ENCODE measurements at places on chromosomes 13 and 19.

DNA sequence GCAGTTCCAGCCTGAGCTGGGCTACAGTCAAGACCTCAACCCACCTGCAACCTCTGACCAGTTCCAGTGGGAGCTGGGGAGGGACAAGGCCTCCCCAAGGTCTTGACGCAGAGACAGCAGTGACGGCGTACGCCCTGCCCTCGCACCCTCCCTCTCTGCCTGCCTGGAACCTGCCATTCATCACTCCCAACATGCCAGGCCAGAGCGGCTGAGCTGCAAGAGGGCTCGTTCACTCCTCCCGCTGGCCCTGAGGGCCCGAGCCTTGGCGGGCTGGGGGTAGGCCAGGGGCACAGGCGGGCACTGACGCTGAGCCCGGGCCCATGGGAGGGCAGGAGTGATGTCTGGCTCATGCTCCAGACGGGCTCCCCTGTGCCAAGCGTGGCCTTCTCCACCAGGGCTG, 8.2 kb downstream of the NDUFA11 start:
- no peak for DNase-seq

- no peak for DNase-seq
These were observed 73.9 kb downstream of the TNFRSF19 start for GRCh38 chr13:23644126-23644419.

- no peak for DNase-seq
These were observed 329.2 kb downstream of the LIG4 start for GRCh38 chr13:107886118-107886517.

GRCh38 chr13:67821606-67822005, 591.5 kb upstream of the PCDH9 start:
- DNase-seq, result no peak

- no peak for DNase-seq
These were observed 4.5 kb downstream of the DBP start for GRCh38 chr19:48632692-48633147.

- DNase-seq, result no peak
These were observed 221.5 kb upstream of the TSHZ3 start for GRCh38 chr19:31570718-31571117.

- DNase-seq, result no peak
These were observed 9.1 kb upstream of the SHISA7 start for GRCh38 chr19:55451965-55452748.

DNA sequence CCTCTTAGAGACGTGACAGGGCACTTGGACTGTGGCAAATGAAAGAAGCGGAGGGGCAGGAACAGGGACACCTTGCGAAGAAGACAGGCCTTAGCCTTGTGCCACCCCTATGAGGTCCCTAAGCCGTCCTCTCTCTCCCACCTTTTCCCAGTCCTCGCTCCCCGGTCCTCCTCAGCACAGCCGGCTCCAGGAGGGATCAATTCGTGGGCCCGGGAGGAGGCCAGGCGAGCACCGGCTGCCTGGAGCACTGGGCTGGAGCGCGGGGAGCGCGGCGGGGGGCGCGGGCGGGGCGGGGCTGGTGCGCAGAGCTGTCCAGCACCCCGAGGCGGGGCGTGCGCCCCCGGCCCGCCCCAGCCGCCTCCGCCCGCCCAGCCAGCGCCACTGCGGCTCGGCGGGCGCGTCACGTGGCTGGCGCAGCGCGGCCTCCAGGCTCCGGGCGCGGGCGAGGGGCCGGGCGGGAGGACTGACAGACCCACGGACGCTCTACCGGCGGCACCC, at the start of gene LRP3:
Gene LRP3 (plus strand): TSS at position 466 of the 498 bp plus-strand sequence. CDS start 456 bp downstream, outside the sequence.
- DNase-seq, result no peak

DNA sequence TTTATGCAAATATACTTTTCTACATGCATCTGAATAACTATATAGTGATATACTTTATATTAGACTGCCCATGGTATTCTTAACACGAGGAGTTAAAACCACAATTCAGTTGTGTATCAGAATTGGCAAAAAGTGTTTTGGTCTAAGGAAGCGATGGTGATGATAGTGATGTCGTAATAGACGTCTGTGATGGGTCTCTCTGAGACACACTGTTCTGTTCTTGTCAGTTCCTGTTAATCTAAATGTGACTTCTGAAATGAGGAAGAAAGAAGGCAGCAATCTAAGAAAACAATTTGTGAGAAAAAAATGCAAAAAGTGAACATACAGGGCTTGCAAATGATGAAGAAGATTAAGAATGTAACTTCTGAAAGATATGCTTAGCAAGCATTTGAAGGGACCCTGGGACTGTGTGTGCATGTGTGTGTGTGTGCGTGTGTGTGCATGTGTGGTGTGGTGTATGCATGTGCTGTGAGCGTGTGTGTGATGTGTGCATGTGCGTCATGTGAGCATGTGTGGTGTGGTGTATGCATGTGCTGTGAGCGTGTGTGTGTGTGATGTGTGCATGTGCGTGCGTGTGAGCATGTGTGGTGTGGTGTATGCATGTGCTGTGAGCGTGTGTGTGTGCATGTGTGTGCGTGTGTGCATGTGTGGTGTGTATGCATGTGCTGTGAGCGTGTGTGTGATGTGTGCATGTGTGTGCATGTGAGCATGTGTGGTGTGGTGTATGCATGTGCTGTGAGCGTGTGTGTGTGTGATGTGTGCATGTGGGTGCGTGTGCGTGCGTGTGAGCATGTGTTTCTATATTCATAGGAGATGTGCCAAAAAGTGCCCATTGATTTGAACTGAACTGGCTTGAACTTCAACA, 131.8 kb downstream of the IRS2 start:
- DNase-seq, result no peak

DNA sequence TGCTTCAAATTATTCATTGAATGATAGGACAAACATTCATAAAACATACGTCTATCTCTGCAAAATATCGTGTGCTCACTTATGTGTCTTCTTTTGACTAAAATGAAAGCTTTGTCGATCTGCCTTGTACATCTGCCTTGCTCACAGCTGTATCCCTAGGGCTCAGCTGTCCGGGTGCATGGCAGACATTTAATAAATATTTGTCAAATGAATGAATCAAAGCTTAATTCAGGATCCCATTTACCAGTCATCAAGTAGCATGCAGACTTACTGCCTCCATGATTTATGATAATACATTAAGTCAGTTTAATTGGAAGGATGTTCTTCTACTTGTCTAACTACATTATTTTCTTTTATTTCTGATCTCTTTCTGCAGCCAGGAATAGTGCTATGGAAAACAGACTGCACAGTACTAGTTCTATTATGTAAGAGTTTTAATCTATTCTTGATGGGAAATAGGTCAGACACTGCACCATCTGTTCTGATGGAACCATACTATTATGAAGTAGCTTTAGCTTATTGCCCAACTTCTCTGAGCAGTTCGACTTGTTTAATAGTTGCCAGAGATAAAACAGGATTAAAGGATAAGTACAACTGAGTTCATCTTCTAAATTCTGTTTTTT, 13.2 kb downstream of the SLC46A3 start:
- no peak for DNase-seq

GRCh38 chr19:35549174-35549788, 3.9 kb downstream of the TMEM147 start:
- DNase-seq, result peak; percentile 28

- no peak for DNase-seq
These were observed 13.5 kb upstream of the FKRP start for GRCh38 chr19:46732172-46732938.

DNA sequence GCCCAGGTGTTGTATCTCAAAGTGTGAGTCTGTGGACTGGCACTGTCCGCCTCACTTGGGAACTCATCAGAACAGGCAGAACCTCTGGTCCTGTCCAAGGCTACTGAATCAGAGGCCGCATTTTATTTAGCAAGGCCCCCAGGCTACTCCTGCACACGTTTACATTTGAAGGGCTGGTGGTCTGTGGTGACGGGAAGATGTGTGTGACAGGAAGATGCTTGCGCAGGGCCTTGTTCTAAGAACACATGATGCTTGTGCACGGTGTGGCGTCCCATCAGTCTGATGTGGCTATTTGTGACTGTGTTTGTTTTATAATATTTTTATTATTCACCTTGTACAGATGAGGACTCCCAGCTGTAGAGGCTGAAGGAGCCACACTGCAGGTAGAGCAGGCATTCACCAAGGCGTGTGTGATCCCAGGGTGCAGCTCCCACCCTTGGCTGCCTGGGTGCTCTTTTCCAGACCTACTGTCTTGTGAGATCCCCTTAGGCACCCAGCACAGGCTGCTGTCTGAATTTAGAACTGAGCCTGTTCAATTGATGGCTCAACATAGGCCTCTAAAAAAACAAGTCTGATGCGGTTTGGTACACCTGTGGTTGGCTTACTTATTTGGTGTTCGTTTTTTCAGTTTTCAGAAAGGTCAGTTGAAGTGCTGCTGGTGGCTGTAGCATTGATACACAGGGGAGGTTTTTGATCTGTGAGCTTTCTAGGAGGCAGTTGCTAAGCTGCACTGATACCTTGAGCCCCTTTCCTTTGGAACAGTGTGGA, 3.1 kb downstream of the SLC25A15 start:
- DNase-seq, result no peak

DNA sequence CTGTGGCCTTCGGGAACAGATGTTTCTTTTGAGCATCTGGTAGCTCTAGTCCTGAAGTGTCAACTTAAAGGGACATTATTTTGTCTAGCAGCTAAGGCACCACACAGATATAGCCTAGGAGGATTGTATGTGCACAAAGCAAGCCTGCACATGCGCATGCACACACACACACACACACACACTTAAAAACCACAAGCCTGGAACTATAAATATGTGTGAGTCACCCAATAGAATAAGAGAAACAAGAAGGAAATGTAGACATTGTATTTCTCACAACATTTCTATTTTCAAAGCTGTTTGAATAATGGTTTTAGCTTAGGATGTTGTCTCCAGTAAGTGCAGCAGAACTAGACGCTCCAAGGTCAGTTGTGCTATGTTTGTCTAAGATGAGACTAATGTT, 516.5 kb downstream of the SUCLA2 start:
- no peak for DNase-seq

DNA sequence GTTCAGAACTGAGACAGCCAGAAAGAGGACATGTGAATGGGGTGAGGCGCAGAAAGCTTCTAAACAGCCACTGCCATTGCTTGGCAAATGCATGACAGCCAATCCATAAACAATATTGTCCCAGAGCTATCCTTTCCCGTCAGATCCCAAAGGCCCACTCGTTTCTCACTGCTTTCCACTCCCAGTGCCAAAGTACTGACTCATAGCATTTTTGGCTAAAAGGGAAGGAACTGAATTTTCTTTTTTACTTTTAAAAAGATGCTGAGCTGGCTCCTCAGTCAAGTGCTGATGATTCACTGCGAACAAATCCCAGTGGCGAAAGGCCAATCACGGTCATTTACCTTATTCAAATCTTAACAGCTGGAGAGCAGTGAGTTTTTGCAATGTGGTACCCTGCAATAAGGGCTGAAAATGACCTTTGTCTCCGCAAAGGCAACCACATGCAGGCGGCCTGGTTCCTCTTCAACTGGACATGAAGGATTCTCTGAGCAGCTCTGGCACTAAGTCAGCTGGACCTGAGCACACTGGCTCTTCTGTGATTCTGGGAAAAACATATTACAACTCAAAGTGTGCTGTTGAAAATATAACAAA, 151.7 kb downstream of the DCLK1 start:
- no peak for DNase-seq

GRCh38 chr19:11485245-11485837, 4.5 kb upstream of the ELAVL3 start:
- DNase-seq, result no peak

- no peak for DNase-seq
These were observed 2.4 kb downstream of the MEDAG start for GRCh38 chr13:30908416-30908980.

DNA sequence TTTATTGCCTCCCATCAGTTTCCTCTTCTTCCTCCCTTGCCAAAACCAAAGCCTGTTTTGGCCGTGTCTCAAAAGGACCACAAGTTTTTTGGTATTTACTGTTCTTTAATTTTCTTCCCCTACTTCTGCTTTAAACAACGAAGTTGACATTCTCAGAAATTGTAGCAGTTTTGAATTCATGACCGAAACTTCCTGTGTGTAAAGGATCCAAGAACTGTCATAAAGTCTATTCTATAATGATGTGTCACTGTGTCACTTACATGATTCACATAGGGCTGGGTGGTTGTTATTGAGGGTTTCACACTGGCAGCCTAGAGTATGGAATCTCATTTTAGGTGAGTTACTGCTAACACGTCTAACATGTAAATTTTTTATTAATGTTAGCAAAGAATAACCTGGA, 741.0 kb upstream of the KLHL1 start:
- DNase-seq, result no peak

Measured in stimulated activated CD8-positive, alpha-beta memory T cell treated with anti-CD3 and anti-CD28 coated beads, Interleukin-15, amount 100 ng/mL, for 48 hours (primary cell).